NCI-H1694 (cell line): ENCODE measurements at places on chromosomes 7 and 10.

DNA sequence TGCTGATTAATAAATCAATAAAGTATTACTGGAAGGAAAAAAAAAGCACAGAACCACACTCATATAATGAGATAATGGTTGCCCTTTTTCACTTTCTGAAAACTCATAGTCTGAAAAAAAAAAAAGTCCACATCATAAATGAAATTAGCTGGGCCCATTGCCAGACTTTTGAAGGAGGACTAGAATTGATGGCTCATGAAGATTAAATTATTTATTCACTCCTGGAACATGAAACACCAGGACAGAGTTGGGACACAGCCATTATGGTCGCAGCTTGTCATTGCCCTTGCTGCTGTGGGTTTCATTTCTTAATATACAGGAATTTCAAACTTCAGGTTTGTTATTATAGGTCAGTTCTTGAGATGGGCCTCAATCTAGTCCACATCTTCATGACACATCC, 91.9 kb downstream of the CNTNAP2 start:
- DNase-seq: no peak

GRCh38 chr10:88541116-88541626, 41.9 kb downstream of the RNLS start:
- DNase-seq: no peak

DNA sequence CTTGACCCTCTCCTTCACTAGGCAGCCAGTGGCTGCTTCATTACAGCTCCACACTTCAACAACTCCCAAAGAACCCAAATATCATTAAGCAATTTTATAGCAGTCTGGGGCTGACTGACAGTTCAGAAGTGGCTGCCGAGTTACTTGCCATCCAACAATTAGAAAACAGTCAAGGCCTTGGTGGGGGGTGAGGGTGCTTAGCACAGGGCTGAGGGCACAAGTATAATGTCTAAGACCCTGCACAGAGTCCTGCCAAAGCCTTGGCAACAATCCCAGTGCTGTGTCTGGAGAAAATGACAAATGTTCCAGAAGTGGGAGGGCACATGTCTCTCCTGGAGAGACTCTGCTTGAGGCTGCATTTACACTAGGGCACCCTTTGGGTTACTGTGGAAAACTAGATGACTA, 71.1 kb downstream of the CXCL12 start:
- DNase-seq: no peak

DNA sequence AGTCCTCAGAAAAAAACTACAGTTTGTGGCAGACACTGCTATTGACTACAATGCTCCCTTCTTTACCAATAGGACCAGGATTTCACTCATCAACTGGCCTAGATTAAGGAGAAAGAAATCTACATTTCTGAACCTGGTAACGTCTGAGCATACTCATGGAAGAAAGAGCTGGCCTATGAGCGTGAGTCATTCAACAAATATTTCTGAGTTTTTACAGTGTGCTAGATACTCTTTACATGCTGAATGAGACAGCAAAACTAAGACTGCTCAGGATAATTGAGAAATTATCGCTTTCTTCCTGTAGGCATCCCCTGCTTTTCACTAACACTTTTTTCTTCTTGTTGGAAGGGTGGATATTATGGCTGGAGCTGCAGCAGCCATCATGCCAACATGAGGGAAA, 609.7 kb downstream of the TNS3 start:
- DNase-seq: no peak

- no peak for DNase-seq
Measured at GRCh38 chr7:29285861-29286260, 91.3 kb downstream of the CHN2 start.

- DNase-seq: no peak
Measured at GRCh38 chr7:128073671-128074310, 42.6 kb upstream of the LRRC4 start.

GRCh38 chr7:25259487-25260243, 31.4 kb upstream of the NPVF start:
- DNase-seq: peak; percentile 86

- DNase-seq: no peak
Measured at GRCh38 chr7:88314061-88314491, 7.4 kb upstream of the STEAP4 start.

- DNase-seq: no peak
Measured at GRCh38 chr7:99997545-99998137, 17.8 kb upstream of the ZKSCAN1 start.

GRCh38 chr10:75066271-75066670, 45.2 kb upstream of the SAMD8 start:
- DNase-seq: no peak

GRCh38 chr10:81071087-81071796, 533.5 kb downstream of the SH2D4B start:
- no peak for DNase-seq

GRCh38 chr7:136925556-136925955, 57.1 kb downstream of the CHRM2 start:
- DNase-seq: no peak

DNA sequence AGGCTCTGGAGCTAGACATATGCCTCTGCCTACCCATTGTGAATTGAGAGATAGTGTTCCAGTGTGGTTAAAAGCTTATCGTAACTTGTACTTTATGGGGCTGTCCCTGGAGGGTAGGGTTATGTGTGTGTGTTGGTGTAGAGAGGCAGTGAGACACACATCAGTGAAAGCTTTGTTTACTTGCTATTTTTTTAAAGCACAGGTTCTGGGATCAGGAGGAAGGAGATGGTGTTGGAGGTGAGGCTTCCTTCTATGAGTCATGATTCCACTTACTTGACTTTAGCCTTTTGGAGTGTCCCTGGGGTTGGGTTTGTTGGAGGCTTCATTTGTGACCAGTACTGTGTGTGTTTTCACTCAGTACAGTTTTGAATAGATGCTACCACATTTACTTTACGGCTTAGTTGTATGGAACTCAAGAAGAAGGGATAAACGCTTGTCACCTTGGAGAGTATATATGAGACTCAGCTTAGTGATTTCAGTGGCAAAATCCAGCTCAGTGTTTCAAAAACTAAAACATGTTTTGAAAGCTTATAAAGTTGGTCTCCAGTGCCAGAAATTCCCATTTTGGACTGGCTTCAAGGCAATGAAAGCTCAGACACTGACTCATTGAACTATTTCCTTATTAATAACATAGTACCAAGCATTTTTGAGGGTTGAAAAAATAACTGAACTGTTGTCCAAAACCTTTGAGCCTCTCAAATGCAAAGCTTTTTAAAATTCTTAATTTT, 106.2 kb downstream of the PLXDC2 start:
- DNase-seq: no peak

GRCh38 chr7:36038063-36038721, 114.9 kb upstream of the EEPD1 start:
- no peak for DNase-seq

DNA sequence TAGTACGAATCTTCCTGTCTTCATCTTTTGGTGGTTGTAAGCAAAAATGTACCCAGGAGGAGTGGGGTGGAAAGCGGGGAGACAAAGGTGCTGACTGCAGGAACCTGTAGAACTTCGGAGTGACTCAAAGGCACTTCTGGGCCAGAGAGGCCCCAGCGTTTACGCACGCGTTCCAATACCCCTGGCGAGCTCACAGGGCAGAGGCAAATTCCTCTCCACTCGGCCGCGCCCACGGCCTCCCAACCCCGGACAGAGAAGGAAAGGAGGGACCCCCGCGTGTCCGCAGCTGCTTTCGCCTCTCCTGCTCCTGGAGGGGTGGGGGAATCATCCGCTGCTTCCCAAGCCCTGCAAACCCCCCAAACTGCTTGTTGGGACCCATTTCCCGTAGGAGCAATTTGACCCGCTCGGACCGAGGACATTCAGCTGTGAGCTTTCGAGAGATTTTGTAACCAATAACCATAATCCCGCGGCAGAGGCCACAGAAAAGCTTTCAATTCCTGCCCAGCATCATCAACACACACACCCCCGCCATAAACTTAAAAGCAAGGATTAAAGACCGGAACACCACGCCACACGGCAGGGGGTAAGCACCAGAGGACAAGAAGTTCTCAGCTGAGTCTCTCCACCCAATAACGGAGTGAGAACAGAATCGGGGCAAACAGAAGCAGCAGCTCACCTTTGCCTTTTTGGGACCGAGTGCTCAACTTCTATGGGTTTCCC, 2.3 kb downstream of the IGF2BP3 start:
- DNase-seq: no peak

GRCh38 chr7:50681432-50682045, 101.2 kb downstream of the GRB10 start:
- no peak for DNase-seq

DNA sequence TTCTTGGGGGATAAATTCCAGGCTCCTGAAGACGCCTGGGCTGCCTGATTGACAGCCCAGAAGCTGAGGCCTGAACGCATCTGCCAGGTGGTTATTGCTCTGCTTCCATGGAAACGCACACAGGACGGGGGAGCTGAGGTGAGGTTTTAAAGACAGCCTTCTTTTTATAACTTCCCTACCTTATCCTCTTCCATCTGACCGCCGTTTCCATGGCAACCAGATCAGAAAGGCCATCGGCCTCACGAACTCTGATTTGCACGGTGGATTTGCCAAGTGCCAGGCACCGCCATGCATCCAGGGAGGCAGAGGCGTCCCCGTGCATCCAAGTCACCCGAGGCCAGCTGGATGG, 260.9 kb downstream of the ADARB2 start:
- no peak for DNase-seq

DNA sequence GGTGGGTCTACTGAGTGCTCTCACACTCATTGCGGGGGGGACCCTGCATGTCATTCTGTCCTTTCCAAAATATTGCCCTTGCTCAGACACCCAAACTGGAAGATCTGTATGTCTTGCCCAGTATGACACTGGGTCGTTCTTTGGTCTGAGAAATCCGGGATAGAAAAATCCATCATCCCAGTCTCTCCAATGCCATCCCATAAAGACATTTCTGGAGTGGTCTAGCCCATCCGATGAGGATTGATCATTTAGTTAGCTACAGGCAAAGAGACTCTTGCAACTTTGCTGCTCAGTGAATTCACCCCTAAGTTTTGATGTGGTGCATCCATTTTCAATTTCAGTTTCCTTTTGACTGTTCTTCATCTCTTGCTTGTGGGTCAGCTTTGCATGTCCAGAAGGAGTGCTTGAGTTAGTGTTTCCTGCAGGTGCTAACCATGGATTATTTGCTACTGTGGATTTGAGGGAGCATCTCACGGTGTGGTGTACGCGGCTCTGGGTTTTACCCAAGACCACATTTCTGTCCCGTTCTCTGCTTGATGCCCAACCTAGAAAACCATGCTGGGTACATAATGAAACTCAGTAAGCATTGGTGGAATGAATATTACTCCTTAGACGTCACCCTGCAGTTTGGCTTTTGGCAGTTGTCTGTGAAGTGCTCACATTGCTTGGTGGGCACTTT, 247.0 kb upstream of the MKI67 start:
- no peak for DNase-seq

GRCh38 chr7:126696256-126697038, 556.3 kb downstream of the GRM8 start:
- peak; percentile 58 for DNase-seq

DNA sequence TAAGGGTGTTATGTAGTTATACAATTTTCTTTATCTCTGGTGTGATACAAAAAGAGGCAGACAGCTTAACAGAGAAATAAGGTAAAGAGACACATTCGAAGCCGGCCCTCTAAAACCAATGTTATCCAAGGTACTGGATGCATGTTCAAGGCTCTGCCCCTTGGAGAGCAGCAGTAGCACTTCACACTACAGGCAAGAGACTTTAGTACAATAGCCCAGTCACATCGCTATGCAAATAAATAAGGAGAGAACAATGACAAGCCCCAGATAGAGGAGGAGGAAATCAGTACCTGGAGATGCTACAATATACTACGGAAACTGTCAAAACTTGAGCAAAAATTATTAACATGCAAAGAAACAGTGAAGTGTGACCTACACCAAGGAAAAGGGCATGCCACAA, 111.1 kb downstream of the ITGB1 start:
- DNase-seq: no peak

DNA sequence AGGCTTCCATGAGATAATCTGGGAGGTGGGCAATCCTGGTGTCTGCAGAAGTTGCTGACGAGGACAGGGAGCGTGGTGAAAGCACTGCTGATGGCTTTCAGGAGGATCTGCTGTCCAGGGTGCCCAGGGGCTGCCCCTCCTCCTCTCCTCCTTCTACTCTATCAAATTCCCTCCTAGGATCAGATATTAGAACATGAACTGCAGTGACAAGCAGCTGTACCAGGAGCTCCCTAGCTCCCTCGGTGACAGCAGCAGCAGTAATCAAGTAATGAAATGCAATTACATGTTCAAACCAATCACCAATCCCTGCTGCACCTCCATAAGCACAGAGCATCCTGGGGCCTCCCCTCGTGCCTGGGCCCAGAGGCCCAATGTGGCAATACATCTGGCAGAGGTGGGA, 46.9 kb downstream of the GRID1 start:
- DNase-seq: no peak

- no peak for DNase-seq
Measured at GRCh38 chr7:36972140-36972518, 247.8 kb upstream of the AOAH start.

DNA sequence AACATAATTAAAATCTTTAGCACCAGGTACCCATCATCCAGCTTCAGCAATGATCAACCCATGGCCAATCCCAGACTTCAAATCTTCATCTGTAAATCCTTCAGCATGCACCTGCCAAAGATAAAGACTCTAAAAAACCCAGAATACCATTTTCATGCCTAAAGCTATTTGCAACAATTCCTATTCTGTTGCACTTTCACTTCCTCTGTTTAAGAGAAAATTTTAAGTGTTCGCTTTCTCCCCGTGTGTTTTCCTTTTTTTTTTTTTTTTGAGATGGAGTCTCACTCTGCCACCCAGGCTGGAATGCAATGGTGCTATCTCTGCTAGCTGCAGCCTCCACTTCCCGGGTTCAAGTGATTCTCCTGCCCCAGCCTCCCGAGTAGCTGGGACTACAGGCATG, 31.8 kb upstream of the HTR5A start:
- DNase-seq: no peak
